Activated naive CD4-positive, alpha-beta T cell treated with anti-CD3 and anti-CD28 coated beads for 36 hours (primary cell): ENCODE measurements at places on chromosomes 13 and 19.

DNA sequence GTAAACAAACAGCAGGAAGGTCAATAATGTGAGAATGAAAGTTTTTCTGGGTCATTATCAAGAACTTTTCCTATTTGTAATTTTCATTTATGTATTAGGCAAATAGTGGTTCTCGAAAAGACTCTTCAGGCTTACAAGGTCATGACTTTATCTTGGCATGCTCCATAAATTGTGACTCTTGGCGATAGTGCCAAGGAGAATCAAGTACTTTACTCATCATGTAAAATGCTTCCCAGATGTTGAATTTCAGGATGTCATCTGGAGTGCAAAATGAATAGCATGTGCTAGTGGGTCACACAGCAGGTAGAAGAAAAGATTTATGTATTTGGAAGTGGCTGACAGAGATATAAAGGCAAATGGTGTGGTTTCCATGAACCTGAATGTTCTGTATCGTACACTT, 1492.7 kb upstream of the PCDH20 start:
- no peak for DNase-seq

DNA sequence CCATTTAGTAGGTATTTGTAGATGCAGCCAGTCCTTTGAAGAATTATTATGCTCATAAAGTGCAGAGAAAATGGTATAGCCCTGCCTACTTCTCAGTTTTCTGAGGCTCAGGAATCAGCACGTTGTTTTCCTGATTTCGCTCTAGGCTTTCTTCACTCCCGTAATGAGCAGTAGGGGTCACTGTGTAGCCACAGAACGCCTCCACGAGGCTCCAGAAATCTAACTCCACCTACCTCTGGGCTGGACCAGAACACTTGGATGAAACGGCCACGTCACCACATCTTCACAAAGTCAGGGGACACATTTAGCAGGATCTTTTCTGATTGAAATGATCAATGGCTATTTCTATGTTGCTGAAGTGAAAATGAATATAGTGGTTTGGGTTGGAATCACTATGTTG, 49.8 kb upstream of the GTF3A start:
- DNase-seq = peak; percentile 72

DNA sequence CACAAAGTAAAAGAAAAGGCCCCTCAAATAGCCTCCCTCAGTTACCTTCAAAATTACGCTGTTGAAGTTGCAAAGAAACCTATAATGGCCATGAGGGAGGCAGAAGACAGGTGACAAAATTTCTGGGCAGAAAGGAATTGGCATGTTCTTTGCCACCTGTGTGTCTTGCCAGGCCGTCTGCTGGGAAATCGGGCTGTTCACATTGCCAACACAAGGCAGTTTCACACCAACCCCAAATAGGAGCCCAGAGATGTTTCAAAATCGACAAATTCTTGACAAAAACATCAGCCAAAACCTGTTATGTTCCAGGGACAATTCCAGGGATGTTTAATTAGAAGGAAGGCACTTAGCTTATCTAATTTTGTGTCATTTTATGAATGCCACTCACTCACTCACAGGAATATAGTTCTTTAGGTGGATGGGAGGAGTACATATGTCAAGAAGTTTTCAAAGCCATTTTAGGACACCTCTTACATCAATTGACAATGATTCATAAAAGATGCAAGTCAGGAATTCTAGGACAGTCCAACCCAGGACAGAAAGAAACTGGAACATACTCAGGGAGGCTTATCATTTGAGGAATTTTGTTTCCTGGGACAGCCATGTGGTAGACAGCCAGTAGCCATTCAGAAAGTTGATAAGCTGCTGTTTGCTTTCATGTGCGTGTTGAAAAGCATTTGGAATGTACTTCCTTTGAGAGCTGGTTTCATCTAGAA, 164.5 kb downstream of the RGCC start:
- no peak for DNase-seq

- DNase-seq = peak; percentile 75
Observed at GRCh38 chr19:19554074-19555023, 16.3 kb downstream of the CILP2 start.

GRCh38 chr13:113489549-113490495, 689 bp downstream of the DCUN1D2 start:
- DNase-seq = peak; percentile 60

DNA sequence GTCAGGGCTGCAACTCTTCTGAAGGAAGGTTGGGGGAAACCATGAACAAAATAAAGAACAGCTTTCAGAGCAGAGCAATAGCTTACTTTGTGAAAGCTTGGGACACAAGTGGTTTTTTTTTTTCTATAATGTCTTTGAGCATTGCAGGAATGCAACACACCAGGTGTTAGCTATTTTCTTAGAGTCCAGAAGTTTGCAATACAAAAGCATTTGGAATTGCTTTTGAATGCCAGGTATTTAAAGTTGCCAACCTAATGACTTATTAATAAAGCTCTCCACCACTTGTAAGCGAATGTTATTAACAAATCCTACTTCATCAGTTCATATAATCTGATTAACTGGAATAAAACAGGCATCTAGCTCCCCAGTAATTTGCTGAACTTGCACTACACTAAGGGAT, 172.6 kb downstream of the NUFIP1 start:
- no peak for DNase-seq

GRCh38 chr13:101945435-101945834, 456.4 kb downstream of the FGF14 start:
- DNase-seq = no peak

GRCh38 chr13:105336706-105337576, 1198.5 kb downstream of the EFNB2 start:
- no peak for DNase-seq

DNA sequence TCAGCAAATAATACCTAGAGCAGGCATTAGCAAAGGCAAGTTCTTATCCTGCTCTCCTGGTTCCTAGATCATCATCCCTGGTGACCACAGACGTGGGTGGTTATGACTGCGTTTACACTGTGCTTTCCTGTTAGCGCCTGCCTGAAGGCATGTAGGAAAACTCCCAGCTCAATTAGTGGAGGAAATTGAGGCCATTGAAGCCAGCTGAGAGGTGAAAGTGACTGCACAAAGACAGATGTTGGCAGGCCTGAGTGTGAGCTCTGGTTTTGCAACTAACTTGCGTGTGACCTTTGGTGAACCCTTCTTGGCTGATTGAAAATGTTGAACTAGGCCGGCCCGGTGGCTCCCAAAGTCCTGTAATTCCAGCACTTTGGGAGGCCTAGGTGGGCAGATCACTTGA, 17.5 kb upstream of the NWD1 start:
- DNase-seq = no peak

- DNase-seq = no peak
Observed at GRCh38 chr19:44278181-44278690, 18.6 kb downstream of the ZNF233 start.

DNA sequence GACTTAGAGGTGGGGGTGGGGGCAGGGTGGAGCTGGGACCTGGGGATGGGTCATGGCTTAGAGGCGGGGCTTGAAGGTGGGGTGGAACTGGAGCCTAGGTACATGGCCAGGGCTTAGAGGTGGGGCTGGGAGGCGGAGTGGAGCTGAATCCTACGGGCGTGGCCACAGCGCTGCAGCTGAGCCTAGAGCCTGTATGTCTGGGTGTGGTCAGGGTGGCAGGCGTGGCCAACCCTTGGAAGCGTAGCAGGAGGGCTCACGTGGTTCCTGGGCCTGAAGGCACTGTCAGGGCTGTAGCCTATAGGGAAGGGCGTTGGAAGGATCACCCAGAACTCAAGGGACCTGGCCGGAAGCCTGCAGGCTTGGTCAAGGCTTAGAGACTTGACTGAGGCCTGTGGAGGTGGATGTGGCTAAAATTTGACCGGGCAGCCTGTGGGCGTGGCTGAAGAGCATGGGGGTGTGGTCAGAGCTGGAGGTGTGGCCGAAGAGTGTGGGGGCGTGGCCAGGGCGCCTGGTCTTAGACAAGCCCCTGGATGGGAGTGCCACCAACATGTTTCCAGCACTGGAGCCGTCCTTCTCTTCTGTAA, 24.3 kb downstream of the COLGALT1 start:
- no peak for DNase-seq

- DNase-seq = no peak
Observed at GRCh38 chr19:7415163-7415856, 66.6 kb downstream of the ARHGEF18 start.

DNA sequence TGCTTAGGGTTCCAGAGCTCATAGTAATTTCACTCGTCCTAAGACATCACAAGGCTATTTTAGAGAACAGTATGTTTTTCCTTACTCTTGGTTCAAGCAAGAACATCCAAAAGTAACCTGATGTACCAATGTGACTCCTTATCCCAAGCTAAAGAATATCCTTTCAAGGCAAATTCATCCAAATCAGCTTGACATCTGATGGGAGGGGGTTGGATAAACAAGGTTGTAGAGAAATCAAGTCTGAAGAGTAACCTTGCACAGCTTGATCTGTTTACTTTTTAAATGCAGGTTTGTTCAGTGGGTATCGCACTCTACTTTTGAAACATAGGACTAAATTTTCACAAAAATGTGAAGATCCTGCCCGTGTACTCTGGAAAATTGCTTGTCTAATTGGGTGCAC, 201.2 kb downstream of the GGACT start:
- DNase-seq = no peak

- no peak for DNase-seq
Observed at GRCh38 chr19:50349277-50350057, 16.0 kb downstream of the NAPSA start.

- DNase-seq = peak; percentile 59
Observed at GRCh38 chr19:42601811-42602443, 7.2 kb upstream of the CEACAM8 start.

- peak; percentile 56 for DNase-seq
Observed at GRCh38 chr13:20428666-20429644, 96.7 kb downstream of the CRYL1 start.
